ENCODE measurements at places on chromosomes 4 and X. TPM values are rescaled to one million over a fixed set of nuclear protein-coding genes. Genes with fewer than 3 reads are reported as not detected.

The KLHL34 gene
- total RNA-seq: 0.49 TPM

The ADAMTS3 gene
- 0.15 TPM for total RNA-seq

The FGA gene
- total RNA-seq: 2.1 TPM

The KLHL4 gene
- total RNA-seq: not detected

The UGT2B10 gene
- not detected for total RNA-seq

The CXCL1 gene
- not detected for total RNA-seq

The INPP4B gene
- total RNA-seq: 93.4 TPM

The TCP11X2 gene
- not detected for total RNA-seq
